Activated T-cell treated with anti-CD3 and anti-CD28 coated beads for 48 hours (primary cell): ENCODE measurements at places on chromosomes 13 and 19.
A peak's percentile ranks its signal among the peaks of the same experiment; 100 is the strongest.

DNA sequence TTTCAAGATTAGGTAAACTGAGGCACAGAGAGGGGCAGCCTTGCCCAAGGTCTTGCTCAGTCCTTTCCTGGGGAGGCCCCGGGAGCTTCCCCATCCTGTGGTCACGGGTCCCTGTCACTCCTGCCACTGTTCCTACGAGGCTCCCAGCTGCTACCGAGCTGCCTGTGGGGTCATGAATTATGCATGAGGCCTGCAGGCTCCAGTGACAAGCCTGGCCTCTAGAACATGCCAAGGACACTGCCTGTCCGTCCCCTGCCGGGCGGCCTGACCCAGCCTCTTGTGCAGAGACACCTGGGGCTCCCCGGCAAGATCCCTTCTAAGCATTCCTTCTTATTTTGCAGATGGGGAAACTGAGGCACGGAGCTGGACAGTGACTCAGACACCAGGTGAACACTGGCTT is 2.7 kb downstream of the FCHO1 start:
- no peak for DNase-seq

GRCh38 chr13:27822258-27822872 is 30.1 kb downstream of the GSX1 start:
- no peak for DNase-seq

DNA sequence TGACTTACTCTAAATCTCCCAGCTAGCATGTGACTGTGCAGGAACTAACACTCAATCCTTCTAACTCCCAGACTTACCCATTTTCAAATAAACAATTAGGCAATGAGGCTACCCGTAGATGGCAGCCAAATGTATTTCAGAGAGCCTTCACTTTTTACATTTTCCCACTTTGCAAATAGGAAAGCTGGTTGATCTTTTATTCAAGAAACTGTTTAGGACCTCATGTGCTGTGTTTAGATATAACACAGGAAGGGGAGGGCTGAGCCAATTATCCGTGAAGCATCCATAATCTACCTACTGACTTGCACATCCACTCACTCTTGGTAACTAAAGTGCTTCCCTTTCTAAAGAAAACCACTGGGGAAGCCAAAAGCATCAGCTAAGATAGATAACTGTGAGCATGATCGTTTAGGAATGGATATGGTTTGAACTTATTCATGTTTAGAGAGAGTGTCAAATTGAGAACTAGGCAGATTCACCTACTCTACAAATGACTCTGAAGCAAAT is 33.4 kb downstream of the MBNL2 start:
- DNase-seq = no peak

DNA sequence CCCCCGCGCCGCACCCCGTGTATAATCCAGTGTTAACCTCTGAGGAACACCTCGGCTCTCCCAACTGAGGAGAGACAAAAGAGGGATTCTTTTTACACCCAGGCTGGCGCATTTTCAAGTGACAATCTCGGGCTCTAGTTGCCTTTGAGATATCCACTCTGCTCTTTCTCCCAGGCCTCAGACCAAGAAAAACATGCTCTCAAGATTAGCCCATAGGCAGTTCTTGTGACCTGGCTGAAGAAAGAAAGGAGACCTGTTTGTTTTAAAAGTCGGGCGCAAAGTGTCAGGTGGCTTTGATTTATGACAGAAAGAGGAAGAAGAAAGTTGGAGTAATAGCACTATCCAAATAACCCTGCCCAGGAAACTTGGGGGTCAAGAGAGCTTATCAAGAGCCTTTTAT is 27.3 kb downstream of the SHISA2 start:
- no peak for DNase-seq

GRCh38 chr13:36807616-36808015 is 11.4 kb upstream of the RFXAP start:
- no peak for DNase-seq

DNA sequence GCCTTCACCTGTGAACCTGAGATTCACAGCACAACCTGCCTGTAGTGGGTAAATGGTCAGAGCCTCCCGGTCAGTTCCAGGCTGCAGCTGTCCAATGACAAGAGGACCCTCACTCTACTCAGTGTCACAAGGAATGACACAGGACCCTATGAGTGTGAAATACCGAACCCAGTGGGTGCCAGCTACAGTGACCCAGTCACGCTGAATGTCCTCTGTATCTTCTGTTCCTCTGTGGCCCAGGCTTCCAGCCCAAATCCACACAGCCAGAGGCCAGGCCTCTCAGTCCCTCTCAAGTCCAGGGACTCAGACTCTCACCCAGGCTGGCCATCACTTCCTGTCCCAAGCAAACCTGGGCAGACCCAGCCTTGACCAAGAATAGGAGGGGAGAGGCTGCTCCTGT is 10.8 kb downstream of the CEACAM3 start:
- no peak for DNase-seq

GRCh38 chr13:38090913-38091312 is 221.3 kb upstream of the TRPC4 start:
- DNase-seq = no peak

- DNase-seq = no peak
Measured at GRCh38 chr13:87676254-87677042, 5.3 kb downstream of the SLITRK5 start.

GRCh38 chr19:18789883-18790565 is 1.1 kb downstream of the COMP start:
- peak; percentile 21 for DNase-seq

- DNase-seq = no peak
Measured at GRCh38 chr19:21604951-21605476, 99.6 kb downstream of the ZNF429 start.

GRCh38 chr13:99354371-99354951 is 47.3 kb upstream of the GPR183 start:
- DNase-seq = no peak
